Kidney (tissue), 22 donors: ENCODE measurements at places on chromosomes 7 and 10. TPM values are rescaled to one million over a fixed set of nuclear protein-coding genes. Genes with fewer than 3 reads are reported as not detected.

- H3K36me3 ChIP-seq: no peaks in the 10 kb centered on the region
- no peaks in the 10 kb centered on the region for H3K4me1 ChIP-seq
- DNase-seq: no peak
- H3K27me3 ChIP-seq: no peaks in the 10 kb centered on the region
- H3K27ac ChIP-seq: no peak overlapping the region
These were observed 134.8 kb downstream of the PHTF2 start for GRCh38 chr7:77933394-77933793.

Gene PRKAR2B
- 6.9 TPM for total RNA-seq

Gene PDE6C
- not detected for total RNA-seq

DNA sequence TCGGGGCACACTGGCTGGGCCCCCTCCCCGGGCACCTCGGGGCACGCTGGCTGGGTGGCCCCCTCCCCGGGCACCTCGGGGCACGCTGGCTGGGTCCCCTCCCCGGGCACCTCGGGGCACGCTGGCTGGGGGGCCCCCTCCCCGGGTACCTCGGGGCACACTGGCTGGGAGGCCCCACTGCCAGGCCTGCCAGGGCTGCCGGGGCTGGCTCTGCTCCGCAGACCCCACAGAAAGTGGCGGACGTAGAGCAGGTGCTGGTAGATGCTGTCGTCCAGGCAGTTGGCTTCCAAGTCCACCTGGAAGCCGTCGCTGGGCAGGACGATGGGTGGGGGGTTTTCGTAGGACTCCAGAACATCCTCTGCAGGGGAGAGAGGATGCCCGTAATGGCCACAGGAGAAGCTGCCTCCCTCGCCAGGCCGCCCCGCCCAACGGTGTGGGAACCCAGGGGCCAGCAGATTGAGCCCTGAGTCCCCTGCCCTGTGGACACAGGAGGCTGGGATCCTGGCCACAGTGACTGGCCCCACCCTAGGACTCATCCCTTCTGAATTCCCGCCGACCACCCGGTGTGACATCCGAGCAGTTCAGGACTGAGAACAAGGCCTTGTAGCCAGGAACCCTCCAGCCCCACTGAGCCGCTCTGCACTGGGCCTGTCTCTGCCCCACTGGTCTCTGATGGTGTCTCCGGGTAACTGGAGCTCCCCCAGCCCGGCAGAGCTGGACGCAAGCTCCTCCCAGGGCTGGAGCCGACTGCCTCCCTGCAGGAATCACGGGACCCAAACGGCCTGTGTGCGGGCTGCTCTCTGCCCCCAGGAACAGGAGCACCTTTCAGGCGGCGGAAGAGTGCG lies 28.2 kb downstream of the AP5Z1 start:
- no peaks in the 10 kb centered on the region for H3K36me3 ChIP-seq
- peak; percentile 70 for DNase-seq
- H3K4me1 ChIP-seq: no peaks in the 10 kb centered on the region

Gene FAM13C
- total RNA-seq: 8.8 TPM

DNA sequence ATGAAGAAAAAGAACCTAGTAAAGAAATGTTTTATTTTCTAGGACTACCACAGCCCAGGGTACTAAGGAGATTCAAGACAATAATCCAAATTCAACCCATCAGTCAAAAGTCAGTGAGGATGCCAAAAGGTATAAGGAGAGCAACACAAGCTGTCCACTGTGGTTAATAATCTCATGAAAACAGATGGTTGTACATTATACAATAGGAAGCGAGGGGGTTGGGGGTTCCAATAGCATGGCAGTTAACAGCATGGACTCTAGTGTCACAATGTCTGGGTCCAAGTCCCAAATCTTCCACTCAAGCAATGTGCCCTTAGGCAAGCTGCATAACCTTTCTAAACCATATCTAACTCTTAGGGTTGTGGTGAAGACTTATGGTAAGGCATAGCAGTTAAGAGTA lies 35.1 kb downstream of the BRAF start:
- H3K4me3 ChIP-seq: no peak overlapping the region
- no peak overlapping the region for H3K27ac ChIP-seq
- H3K36me3 ChIP-seq: no peaks in the 10 kb centered on the region

DNA sequence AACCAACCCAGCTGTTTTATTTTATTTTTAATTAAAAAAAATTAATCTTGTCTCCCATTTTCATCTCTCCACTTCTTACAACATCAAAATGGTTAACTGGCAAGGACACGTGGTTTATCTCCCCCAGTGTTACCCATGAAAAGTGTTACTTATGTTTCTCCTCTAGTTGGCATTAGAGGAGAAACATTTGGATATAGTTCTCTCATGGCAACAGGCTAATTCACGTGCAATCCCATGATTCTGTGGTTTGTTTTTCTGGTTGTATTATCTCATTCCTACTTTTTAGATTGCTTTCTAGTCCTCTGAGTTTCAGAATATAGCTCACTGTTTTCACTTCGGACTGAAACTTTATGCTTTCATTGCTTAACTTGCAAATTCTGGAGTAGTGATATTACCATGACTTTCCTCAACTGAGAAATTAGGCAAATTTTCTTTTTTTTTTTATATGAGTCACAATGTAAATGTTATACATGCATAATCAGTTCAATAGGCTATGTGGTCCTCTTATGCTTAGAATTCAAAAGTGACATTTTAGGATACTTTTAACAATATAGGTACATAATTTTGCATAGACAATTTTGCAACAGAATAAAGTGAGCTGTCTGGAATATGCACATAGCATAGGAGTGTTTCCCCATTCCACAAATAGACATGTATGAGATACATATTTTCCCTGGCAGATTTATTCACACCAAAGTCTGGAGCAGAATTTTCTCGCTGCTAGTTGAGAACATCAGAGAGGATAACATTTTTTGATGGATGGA lies 43.0 kb downstream of the LHFPL3 start:
- no peak for DNase-seq
- H3K27me3 ChIP-seq: no peaks in the 10 kb centered on the region
- no peak overlapping the region for H3K4me3 ChIP-seq
- H3K27ac ChIP-seq: no peak overlapping the region
- no peaks in the 10 kb centered on the region for H3K36me3 ChIP-seq

DNA sequence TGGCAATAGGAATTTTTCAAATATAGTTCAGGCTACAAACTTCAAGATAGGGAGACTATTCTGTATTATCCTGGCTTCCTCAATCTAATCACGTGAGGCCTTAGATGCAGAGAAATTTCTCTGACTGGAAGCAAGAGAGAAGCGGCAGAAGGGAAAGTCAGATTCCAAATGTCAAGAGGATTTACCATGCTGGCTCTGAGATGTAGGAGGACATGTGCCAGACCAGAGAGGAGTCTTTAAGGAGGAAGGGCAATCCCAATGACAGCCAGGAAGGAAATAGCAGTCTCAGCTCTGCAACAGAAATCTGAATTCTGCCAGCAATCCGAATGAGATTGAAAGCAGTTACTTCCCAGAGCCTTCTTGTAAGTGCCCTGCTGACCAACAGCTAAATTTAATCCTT lies 57.4 kb downstream of the NUTM2E start:
- DNase-seq: no peak
- no peaks in the 10 kb centered on the region for H3K36me3 ChIP-seq
- no peak overlapping the region for H3K4me3 ChIP-seq
- no peaks in the 10 kb centered on the region for H3K4me1 ChIP-seq

GRCh38 chr7:87426160-87426559 lies 49.3 kb downstream of the ABCB4 start:
- no peaks in the 10 kb centered on the region for H3K4me1 ChIP-seq
- H3K27ac ChIP-seq: no peak overlapping the region
- no peaks in the 10 kb centered on the region for H3K36me3 ChIP-seq
- no peak overlapping the region for H3K4me3 ChIP-seq
- DNase-seq: no peak
- no peaks in the 10 kb centered on the region for H3K27me3 ChIP-seq

GRCh38 chr10:93926613-93927012 lies 32.8 kb downstream of the SLC35G1 start:
- H3K27ac ChIP-seq: no peak overlapping the region
- no peaks in the 10 kb centered on the region for H3K4me1 ChIP-seq
- H3K27me3 ChIP-seq: no peaks in the 10 kb centered on the region
- H3K4me3 ChIP-seq: no peak overlapping the region
- no peaks in the 10 kb centered on the region for H3K36me3 ChIP-seq

GRCh38 chr7:52940481-52940880 lies 95.0 kb upstream of the POM121L12 start:
- H3K27me3 ChIP-seq: no peaks in the 10 kb centered on the region
- H3K36me3 ChIP-seq: no peaks in the 10 kb centered on the region
- no peak for DNase-seq
- no peak overlapping the region for H3K4me3 ChIP-seq
- H3K27ac ChIP-seq: no peak overlapping the region
- no peaks in the 10 kb centered on the region for H3K4me1 ChIP-seq

DNA sequence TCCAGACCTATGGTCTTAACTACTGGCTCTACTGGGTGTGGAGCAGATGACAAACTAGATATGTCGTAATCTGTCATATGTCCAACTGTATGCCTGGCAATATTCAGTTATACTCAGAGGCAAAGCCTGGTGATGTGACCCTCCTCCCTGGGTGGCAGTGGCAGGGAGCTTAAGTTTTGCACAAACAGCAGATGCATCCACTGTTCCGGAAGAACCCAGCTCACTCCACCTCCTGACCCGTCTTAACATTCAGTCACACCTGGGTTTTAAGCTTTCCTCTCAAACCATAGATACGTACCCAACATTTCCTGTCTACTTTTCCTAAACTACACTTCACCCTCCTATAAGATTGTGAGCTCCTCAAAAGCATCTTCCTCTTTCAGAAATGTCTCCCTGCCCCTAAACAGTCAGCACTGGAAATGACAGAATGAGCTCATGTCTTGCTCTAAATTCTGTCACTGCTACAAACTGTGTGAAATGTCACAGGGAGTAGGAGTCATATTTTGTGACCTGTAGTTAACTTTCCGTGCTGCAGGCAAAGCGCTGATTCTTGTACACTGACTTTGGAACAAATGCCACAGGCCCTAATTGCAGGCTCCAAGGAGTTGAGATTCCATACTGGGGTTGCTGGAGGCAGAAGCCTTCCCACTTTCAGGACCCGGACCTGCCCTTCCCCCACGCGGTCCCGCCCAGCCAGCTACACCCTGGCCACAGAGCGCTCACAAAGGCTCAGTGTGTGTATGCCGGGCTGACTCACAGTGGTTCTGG lies 23.9 kb downstream of the SCD start:
- no peak overlapping the region for H3K4me3 ChIP-seq
- no peaks in the 10 kb centered on the region for H3K36me3 ChIP-seq
- H3K27me3 ChIP-seq: no peaks in the 10 kb centered on the region

Gene OGA
- total RNA-seq: 146 TPM

Gene PTER
- total RNA-seq: 22.2 TPM

DNA sequence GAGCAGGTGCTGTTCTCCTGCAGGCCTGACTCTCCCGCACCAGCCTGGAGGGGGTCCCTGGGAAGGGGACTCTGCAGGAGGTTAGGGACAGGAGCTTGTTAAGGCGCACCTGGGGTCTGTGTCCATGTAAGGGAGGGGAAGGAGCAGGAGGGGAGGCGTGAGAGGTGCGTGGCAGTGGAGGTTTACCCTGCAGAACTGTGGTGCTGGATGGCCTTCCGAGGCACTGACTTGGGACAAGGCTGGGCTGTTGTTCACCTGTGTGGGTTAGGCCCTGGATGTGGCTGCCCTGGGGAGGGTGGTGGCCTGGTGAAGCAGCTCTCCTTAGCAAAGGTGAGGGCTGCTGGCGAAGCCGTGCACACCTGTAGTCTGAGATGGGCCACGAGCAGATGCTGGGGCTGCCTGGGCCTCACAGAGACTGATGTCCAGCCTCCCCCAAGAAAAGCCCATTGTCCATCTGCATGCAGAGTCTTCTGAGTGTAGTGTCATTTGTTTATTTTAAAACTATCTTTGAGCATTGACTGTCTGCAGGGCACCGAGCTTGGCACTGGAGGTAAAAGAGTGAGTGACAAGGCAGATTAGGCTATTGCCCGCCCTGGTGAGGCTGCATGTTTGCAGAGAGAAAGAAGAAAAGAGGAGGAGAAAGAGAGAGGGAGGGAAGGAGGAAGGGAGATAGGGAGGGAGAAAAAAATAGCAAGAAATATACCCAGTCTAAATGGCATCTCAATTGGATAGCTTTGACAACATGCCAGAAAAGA lies 225.3 kb downstream of the GLRX3 start:
- H3K27ac ChIP-seq: no peak overlapping the region
- no peaks in the 10 kb centered on the region for H3K36me3 ChIP-seq
- no peak for DNase-seq
- no peaks in the 10 kb centered on the region for H3K27me3 ChIP-seq
- H3K4me3 ChIP-seq: no peak overlapping the region

Gene ARHGAP12
- total RNA-seq: 30.9 TPM

- H3K4me3 ChIP-seq: no peak overlapping the region
- DNase-seq: no peak
- H3K27ac ChIP-seq: no peak overlapping the region
- H3K36me3 ChIP-seq: no peaks in the 10 kb centered on the region
- H3K27me3 ChIP-seq: no peaks in the 10 kb centered on the region
These were observed 13.8 kb upstream of the POT1 start for GRCh38 chr7:124943472-124943871.

DNA sequence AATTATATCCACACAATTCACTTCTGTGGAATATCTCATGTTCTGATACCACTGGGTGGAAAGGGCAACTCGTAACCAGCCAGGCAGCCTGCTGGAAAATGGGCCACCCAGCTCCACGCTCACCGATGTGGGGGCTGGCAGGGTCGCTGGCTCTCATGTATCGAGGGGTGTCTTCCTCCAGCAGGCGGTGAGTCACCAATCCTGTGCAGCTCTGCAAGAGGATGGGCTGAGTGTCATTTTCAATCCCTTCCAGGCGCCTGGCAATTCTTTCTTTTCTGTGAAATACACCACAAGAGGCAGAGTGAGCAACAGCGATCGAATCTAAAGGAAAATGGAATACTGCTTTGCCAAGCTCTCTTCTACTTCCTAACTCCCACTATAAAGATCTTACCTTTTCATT lies 80.1 kb downstream of the SVIL start:
- peak; percentile 75 for DNase-seq
- H3K27ac ChIP-seq: no peak overlapping the region
- H3K36me3 ChIP-seq: no peaks in the 10 kb centered on the region

GRCh38 chr7:84070770-84071169 lies 123.8 kb downstream of the SEMA3A start:
- no peak overlapping the region for H3K4me3 ChIP-seq
- H3K27ac ChIP-seq: no peak overlapping the region
- H3K27me3 ChIP-seq: no peaks in the 10 kb centered on the region
- H3K4me1 ChIP-seq: no peaks in the 10 kb centered on the region
- DNase-seq: no peak

Gene GJD4
- not detected for total RNA-seq

GRCh38 chr10:48272682-48273081 lies 1.8 kb downstream of the FRMPD2 start:
- no peak overlapping the region for H3K4me3 ChIP-seq
- H3K36me3 ChIP-seq: no peaks in the 10 kb centered on the region
- no peak overlapping the region for H3K27ac ChIP-seq
- no peaks in the 10 kb centered on the region for H3K4me1 ChIP-seq
- no peaks in the 10 kb centered on the region for H3K27me3 ChIP-seq
- DNase-seq: no peak

- no peaks in the 10 kb centered on the region for H3K4me1 ChIP-seq
- H3K27ac ChIP-seq: no peak overlapping the region
- H3K36me3 ChIP-seq: no peaks in the 10 kb centered on the region
- DNase-seq: no peak
These were observed 590.4 kb downstream of the PHTF2 start for GRCh38 chr7:78389022-78389421.

Gene NYAP1
- total RNA-seq: 0.41 TPM
